Naive thymus-derived CD4-positive, alpha-beta T cell (primary cell): ENCODE measurements at places on chromosomes 3 and 15. TPM values are rescaled to one million over a fixed set of nuclear protein-coding genes. Genes with fewer than 3 reads are reported as not detected.

Gene NDN
- total RNA-seq, result not detected

Gene ATP13A5
- total RNA-seq, result not detected

Gene MAN2C1
- 282 and 298 TPM in 2 replicates for total RNA-seq

Gene MNS1
- total RNA-seq, result not detected

Gene MB21D2
- 1.7 TPM for total RNA-seq

Gene GCSAM
- 24.9 TPM for total RNA-seq

Gene LRRN1
- 2.5 TPM for total RNA-seq

- DNase-seq, result no peak
These were observed 110.0 kb upstream of the DLG1 start for GRCh38 chr3:197408177-197408957.

DNA sequence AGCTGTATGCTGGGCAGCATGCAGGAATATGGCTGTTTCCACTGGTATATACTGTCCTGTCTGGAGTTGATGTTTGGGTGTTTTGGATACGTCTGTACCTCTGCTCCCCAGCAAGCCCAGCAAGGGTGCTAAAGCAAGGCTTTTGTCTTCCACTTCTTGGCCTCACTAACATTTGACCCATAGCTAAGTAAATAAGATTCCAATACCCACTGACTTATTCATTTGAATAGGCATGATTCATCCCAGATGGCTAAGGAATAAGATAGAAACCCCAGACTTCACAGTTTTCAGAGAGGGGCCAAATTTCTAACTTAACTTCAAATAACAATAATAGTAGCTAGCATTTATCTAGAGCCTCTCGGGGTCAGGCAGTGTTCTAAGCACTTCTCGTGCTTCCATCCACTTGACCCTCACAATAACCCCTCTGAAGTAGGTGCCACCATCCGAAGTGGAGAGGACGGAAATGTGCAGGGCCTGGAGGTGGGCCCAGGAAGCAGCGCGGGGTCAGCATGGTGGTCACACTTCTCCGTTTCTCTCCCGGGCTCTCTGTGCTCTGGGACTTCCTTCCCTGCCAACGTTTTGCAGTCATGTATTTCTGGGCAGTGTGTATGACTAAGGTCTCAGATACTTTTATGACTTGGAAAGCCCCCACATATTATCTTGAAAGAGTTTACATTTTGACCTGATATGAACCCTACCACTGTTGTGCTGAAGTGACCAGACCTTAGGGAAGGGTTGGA is 39.3 kb downstream of the LRRK1 start:
- DNase-seq, result no peak

- no peak for DNase-seq
These were observed 154.3 kb downstream of the PLCL2 start for GRCh38 chr3:17038900-17039553.

- no peak for DNase-seq
These were observed 3.7 kb downstream of the FSTL1 start for GRCh38 chr3:120446891-120447668.

DNA sequence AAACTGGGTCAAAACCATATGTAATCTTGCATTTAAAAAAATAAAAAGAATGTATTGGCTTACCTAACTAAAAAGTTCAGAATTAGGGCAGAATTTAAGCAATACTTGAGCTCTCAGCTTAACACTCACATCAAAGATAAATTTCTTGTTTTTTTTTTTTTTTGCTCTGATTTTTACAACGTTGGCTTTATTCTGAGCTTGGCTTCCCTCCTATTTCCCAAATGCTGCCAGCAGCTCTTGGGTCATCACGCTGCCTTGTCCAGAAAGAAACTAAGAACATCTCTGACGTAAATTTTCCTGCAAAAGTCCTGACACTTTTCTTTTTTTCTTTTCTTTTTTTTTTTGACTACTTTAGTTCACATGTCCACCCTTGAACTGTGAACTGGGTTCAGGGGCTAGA is 150.6 kb upstream of the TGFBR2 start:
- DNase-seq, result no peak

- no peak for DNase-seq
These were observed 476.2 kb upstream of the RASGRP1 start for GRCh38 chr15:39040861-39041260.

DNA sequence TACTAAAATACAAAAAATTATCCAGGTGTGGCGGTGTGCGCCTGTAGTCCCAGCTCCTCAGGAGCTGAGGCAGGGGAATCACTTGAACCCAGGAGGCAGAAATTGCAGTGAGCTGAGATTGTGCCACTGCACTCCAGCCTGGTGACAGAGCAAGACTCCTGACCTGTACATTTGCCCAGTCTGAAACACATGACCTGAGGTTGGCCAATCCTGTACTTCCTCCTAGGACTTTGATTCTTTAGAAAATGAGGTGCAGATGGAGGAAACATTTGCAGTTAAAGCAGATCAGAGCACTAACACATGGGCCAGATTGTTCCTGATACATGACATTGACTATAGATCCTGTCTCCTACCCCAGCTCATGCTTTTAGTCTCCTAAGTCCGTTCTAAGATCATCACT is 28.9 kb upstream of the LPP start:
- DNase-seq, result no peak

GRCh38 chr15:40459391-40460015 is 11.3 kb upstream of the CHST14 start:
- no peak for DNase-seq

DNA sequence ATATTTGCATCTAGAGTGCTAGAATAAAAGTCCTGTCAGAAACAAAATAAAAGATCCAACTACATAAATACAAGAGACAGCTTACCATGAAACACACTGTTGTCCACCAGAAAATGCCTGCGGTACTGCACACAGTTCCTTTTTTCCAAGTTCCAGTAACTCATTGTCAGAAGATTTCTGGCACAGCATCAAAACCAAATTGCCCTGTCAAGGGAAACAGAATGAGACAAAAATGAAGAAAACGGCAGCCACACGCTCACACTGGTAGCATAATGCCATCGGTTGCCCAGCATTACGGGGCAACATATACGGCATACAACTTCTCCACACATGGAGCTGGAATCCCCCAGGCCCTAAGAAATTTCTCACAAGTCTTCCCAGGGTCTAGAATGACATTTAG is 40.8 kb downstream of the PLCH1 start:
- DNase-seq, result no peak
